Osteocyte (in vitro differentiated cells): ENCODE measurements at places on chromosomes 13 and 19. TPM values are rescaled to one million over a fixed set of nuclear protein-coding genes. Genes with fewer than 3 reads are reported as not detected.
A peak's percentile ranks its signal among the peaks of the same experiment; 100 is the strongest.

DNA sequence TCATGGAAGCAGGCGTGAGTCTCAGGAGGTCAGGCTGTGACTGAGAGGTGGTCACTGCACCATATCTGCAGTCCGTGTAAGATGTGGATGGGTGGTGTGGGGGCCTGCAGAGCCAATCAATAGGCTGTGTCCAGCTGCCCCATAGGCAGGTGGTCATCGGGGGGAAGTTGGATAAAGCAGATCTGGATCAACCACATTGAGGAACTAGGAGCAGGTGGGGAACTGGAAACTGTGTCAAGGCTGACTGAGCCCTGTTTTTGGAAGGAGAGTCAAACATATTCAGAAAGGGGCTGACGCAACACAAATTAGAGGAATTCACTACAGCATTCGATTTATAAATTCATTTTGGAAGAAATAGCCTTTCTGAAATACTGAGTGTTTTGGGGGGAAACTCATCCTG lies 15.0 kb downstream of the CLEC4M start:
- DNase-seq, result no peak
- no peaks in the 10 kb centered on the region for H3K36me3 ChIP-seq
- H3K4me3 ChIP-seq, result no peak overlapping the region
- H3K4me1 ChIP-seq, result no peaks in the 10 kb centered on the region
- H3K27ac ChIP-seq, result no peak overlapping the region
- peaks cover 45% of the 10 kb centered on the region for H3K27me3 ChIP-seq

- no peak for DNase-seq
- H3K4me1 ChIP-seq, result peaks cover 38% of the 10 kb centered on the region
- peaks cover 34% of the 10 kb centered on the region for H3K36me3 ChIP-seq
- no peak overlapping the region for H3K4me3 ChIP-seq
- no peak overlapping the region for H3K27ac ChIP-seq
- H3K27me3 ChIP-seq, result no peaks in the 10 kb centered on the region
Observed at GRCh38 chr13:98374750-98375149, 197.7 kb upstream of the RNF113B start.

GRCh38 chr19:1252821-1253513 lies 4.6 kb downstream of the MIDN start:
- peaks cover 40% of the 10 kb centered on the region for H3K4me1 ChIP-seq
- no peaks in the 10 kb centered on the region for H3K27me3 ChIP-seq
- peak; percentile 98 for DNase-seq
- H3K4me3 ChIP-seq, result peak overlapping the region; percentile 91

The KISS1R gene
- 0.47 and 1.7 TPM in 2 replicates for total RNA-seq

The TSHZ3 gene
- 10.7 and 11.9 TPM in 2 replicates for total RNA-seq

The CACNA1A gene
- total RNA-seq, result 2.2 and 2.3 TPM in 2 replicates
